ENCODE measurements at places on chromosomes 16 and 17. TPM values are rescaled to one million over a fixed set of nuclear protein-coding genes. Genes with fewer than 3 reads are reported as not detected.

Gene MT1H
- 0.85 TPM for total RNA-seq

DNA sequence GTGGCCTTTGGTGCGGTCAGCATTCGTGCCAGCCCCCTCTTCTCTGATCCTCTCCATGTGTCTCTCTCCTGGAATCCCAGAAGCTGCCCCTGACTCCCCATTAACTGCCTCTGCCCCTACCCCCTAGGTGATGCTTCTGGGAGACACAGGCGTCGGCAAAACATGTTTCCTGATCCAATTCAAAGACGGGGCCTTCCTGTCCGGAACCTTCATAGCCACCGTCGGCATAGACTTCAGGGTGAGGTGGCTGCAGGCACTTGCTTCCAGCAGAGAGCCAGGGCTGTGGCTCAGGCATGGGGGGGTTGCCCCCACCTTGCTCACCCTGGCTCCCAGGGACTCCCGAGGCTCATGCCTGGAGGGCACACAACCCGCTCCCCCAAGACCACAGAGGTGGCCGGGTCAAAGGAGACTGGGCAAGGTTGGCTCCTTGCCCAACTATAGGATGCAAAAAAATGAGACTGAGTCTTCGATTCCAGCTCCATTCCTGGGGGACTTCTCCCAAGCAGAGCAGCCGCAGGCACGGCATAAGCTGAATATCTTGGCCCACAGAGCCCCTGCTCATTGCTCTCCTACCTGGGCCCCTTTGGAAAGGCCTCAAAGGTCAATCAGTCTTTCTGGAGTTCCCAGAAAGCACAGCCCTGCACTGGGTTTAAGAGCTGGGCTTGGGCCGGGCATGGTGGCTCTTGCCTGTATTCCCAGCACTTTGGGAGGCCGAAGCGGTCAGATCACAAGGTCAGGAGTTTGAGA is 3.8 kb downstream of the RAB37 start:
- no peak for DNase-seq

GRCh38 chr17:7132511-7133094 is 18.0 kb upstream of the ASGR2 start:
- peak; percentile 23 for DNase-seq

DNA sequence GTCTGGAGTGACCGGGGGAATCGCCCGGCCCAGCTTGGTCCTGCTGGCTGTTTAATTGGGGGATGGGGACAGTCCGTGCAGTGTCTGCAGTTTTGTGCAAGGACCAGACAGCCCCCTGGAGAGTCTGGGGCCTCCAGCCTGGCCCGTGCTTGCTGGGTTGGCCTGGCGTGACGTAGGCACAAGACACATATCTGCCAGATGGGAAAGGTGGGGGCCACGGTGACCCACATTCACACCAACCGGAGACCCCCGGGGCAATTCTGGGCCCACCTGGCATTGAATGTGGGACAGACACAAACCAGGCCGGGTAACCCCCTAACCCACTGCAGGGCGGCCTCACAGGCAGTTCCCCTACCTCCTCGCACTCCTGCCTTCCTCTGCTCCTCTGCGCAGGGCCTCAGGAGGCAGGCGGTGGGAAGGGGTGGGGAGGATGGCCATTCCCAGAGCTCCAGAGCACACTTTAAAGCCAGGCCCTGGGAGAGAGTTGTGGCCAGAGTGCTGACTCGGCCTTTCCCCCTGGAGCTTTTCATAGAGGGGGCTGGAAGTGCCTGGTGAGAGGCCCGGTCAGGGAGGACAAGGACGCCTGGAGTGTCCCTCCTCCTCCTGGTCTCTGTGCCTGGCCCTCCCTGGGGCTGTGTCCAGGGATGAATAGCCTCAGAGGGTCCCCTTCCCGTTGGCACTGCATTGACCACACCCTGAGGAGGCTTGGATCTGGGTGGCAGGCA is 1.5 kb downstream of the MRC2 start:
- no peak for DNase-seq

GRCh38 chr17:49201481-49201927 is 8.9 kb downstream of the GNGT2 start:
- no peak for DNase-seq

DNA sequence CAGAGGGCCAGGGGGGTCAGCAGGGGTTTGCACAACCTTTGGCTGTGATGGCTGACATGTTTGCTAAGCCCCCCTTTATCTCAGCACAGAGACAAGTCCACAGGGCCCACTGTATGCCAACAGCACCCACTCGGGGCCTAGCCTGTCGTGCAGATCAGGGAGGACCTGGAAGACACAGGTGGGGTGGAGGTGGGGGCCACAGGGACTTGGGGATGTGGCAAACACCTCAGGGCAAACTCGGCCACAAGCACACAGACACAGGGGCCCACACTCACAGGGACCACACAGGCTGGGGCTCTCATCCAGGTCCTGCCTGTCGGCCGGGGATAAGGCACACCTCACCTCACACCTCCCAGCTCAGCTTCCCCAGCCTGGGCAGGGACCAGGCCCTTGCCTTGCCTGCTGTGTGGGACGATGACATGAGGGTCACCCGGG is 87.9 kb downstream of the C16orf78 start:
- DNase-seq = no peak

DNA sequence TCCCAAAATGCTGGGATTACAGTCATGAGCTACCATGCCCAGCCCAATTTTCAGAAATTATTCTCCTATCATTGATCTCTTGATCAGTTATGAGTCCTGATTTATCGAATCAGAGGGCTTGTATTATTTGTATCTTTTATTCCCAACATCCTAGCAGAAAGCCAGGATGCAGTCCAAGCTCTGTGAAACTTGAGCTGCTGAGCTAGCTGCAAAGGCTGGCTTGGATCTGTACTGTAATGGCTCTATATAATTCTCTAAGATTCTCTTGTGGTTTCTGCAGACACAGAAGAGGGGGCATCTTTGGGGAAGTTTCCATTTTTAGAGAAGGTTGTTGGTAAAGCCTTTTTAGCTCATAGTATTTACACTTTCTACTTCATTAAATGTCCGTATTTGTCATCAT is 227.1 kb downstream of the MAP2K4 start:
- no peak for DNase-seq

GRCh38 chr16:52751035-52751434 is 204.1 kb upstream of the TOX3 start:
- DNase-seq = no peak

Gene ORC6
- 12.6 TPM for total RNA-seq

DNA sequence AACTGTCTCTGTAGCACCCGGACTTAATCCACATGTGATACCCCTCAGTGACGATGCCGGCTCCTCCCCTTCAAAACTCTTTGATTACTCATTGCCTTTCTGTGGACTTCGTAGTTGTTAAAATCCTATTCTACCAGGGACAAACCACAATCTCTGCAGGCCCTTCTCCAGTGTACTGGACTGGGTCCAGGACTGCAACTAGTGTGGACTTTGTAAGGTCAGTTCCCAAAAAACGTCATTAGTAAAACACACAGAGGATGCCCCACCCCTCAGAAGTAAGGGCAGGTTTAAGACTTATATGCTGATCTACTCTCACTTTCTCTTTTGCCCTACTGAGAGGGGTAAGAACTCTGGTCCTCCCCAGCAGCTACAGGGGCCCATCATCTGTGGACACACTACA is 10.5 kb upstream of the NUDT7 start:
- DNase-seq = no peak

GRCh38 chr17:2685696-2686095 is 25.9 kb downstream of the CLUH start:
- DNase-seq = no peak

GRCh38 chr17:83088909-83089308 is 9.5 kb downstream of the METRNL start:
- no peak for DNase-seq

Gene RNF157
- 0.61 TPM for total RNA-seq

DNA sequence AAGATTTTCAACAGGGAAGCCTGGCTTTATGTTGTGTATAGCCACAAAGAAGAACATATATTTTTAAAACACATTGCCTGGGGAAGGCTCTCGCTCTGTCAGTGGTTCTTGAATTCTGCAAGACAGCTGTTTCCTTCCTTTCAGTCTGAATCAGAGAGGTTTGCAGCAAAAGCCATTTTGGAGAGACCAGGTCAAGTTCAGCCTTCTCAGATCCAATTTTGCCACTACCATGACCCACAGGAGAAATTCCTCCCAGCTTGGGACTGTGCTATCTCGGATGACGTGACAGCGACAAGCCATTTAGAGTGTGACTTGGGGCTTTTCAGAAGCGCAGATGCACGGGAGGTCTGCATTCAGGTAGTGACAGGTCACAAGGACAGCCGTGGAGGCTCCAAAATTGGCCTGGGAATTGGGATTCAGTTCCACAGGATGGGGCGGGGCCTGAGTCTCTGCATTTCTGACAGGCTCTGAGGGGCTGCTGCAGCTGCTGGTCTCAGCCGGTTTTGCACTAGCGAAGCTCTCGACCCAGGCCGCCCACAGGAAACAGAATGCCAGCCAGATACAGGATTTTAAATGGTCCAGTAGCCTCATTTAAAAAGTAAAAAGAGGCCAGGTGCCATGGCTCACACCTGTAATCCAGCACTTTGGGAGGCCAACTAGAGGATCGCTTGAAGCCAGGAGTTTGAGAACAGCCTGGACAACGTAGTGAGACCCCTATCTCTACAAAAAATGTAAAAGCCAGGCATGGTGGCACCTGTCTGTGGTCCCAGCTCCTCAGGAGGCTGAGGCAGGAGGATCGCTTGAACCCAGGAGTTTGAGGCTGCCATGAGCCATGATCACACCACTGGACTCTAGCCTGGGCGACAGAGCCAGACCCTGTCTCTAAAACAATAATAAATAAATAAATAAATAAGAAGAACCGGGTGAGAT is 196.6 kb upstream of the CIBAR2 start:
- DNase-seq = no peak

- DNase-seq = no peak
Measured at GRCh38 chr17:75777296-75777922, 7.2 kb upstream of the UNK start.

GRCh38 chr16:4663777-4664465 is 29.4 kb upstream of the NUDT16L1 start:
- DNase-seq = no peak

Gene IL21R
- 10.7 TPM for total RNA-seq

Gene MLX
- total RNA-seq = 29.3 TPM

DNA sequence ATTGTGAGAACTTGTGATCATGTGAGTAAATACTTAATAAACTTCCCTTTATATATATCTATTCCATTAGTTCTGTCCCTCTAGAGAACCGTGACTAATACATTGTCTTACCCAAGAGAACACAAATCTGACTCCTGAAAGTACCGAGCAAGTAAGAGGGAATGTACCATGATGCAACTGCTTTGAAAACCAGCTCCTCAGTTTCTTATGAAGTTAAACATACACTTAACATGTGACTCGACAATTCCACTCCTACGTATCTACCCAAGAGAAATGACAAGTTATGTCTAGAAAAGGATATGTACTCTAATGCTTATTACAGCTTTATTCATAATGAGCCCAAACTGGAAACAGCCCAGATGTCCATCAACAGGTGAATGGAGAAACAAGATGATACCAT is 8.8 kb upstream of the GJD3 start:
- no peak for DNase-seq

- no peak for DNase-seq
Measured at GRCh38 chr16:72027669-72028378, 19.3 kb downstream of the DHODH start.

DNA sequence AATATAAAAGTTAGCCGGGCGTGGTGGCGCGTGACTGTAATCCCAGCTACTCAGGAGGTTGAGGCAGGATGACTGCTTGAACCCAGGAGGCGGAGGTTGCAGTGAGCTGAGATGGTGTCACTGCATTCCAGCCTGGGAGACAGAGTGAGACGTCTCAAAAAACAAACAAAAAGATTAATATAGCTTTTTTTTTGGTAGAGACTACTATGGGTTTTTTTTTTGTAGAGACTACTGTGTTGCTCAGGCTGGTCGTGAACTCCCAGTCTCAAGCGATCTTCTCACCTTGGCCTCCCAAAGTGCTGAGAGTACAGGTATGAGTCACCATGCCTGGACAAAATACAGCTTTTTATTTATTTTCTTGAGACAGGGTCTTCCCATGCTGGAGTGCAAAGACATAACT is 20.2 kb downstream of the ZNRF1 start:
- DNase-seq = no peak

- DNase-seq = no peak
Measured at GRCh38 chr17:2259769-2260536, 43.6 kb downstream of the SMG6 start.

- no peak for DNase-seq
Measured at GRCh38 chr16:57775661-57776469, 26.4 kb downstream of the KIFC3 start.

Gene TBC1D3G
- not detected for total RNA-seq

DNA sequence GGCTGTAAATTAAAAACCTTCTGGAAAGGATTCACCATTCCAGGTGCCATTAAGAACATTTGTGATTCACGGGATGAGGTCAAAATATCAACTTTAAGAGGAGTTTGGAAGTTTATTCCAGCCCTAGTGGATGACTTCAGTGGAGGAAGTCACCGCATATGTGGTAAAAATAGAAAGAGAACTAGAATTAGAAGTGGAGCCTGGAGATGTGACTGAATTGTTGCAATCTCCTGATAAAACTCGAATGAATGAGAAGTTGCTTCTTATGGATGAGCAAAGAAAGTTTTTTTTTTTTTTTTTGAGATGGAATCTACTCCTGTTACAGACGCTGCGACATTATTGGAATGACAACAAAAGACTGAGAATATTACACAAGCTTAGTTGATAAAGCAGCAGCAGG is 26.7 kb downstream of the CCL4 start:
- DNase-seq = no peak

Gene FBXW10B
- total RNA-seq = 0.80 TPM

GRCh38 chr17:47978324-47978723 is 7.4 kb downstream of the CDK5RAP3 start:
- peak; percentile 54 for DNase-seq

Gene ZFP90
- 17.9 TPM for total RNA-seq

DNA sequence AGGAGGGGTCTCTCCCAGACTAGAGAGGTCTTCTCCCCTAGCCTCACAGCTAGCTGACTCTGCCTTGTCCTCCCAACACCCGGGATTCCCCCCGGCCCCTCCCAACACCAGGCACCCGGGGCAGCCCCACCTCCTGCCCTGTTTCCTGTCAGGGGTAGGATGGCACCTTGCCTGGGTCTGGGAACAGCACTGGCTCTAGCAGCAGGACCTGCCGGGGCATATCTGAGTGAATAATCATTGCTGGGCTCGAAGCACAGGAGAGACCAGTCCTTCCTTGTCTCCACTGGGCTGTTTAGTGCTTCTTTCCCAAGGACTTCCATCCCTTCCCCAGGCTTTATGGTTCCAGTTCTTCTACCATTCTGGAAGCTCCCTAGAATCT is 25.7 kb downstream of the MINK1 start:
- no peak for DNase-seq

DNA sequence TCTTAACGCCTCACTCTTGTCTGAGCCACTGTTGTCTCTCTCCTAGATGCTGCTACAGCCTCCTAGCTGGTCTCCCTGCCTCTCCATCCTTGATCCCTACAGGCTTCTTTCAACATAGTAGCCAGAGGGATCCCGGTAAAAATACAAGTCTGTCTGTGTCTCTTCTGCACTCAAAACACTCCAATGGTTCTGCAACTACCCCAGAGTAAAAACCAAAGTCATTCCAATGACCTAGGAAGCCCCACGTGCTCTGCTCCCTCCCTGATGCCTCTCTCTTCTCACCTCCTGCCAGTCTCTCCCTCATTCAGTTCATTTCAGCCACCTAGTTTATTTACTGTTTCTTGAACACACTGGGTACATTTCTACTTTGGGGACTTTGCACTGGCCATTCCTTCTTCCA is 135.2 kb downstream of the NPIPB5 start:
- DNase-seq = no peak

Gene SPN
- 48.7 TPM for total RNA-seq

Data from thymus (tissue), 14 donors.